ENCODE measurements at places on chromosomes 6 and 20. TPM values are rescaled to one million over a fixed set of nuclear protein-coding genes. Genes with fewer than 3 reads are reported as not detected.

DNA sequence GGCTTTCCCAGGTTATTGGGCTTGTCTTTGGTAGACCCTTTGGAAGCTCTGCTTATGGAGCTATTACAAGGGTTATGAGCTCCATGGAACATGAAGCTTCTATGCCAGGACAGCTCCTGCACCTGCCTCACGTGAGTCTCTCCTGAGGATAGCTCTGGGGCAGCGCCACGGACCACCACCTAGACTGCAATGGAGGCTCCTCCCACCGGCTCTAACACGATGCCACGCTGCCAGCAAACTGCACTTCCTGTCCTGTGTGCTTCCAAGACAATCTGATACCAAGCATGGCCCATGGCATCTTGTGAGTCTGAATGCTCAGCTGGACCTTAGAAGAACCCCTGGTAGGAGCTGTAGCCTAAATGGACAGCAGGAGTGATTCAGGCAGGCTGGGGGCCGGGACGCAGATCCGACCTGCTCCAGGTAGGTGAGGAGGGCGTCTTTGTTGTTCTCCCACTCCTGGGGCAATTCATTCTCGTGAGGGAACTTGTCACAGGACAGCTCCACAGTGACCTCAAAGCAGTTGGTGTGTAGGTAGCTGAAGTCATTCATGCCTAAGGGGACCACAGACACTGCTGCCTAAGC, 5.5 kb downstream of the CPXM1 start:
- no peak for DNase-seq

GRCh38 chr6:5896476-5897200, 110.1 kb downstream of the NRN1 start:
- no peak for DNase-seq

Gene LY6G6D
- total RNA-seq, result not detected

DNA sequence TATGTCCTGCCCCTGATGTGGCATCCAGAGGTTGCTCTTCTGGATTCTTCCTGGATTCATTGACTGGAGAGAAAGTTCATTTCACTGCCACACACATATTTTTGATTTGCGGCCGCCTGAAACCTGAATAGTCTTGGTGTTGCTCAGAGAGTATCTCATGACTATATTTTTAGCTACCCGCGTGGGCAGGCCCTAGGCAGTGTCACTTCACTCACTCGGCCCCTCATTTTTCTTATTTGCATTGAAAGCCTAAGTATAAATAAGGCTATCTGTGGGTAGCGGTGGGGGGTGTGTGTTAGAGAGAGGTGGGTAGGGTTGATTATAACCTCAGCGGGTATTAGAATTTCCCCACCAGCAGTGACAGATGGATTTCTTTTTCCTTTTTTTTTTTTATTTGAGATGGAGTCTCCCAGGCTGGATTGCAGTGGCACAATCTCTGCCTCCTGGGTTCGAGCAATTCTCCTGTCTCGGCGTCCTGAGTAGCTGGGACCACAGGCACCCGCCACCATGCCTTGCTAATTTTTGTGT, 113.5 kb downstream of the JARID2 start:
- DNase-seq, result no peak

Data from lower lobe of right lung (tissue), 2 donors.